ENCODE measurements at places on chromosomes 5 and 9.

GRCh38 chr9:90073186-90073945 lies 468.6 kb downstream of the GADD45G start:
- no peak for DNase-seq

GRCh38 chr9:125912667-125913066 lies 165.5 kb downstream of the PBX3 start:
- DNase-seq: no peak

DNA sequence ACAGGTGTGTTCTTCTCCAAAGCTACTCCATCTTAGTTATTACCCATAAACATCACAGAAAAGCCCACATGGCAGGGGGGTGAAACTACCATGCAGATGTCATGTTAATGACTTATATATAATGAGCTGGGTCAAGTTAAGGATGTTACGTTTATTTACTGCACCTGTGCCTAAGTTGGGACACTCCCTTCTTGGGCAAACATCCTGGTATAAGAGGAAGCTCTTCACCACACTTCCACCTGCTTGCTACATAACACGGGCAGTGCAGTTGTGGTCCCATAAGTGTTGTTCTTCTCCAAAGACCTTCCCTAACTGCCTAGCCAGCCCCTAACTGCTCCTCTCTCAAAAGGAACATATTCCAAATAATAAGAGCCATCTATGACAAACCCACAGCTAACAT lies 9.3 kb upstream of the ZCCHC9 start:
- DNase-seq: no peak

GRCh38 chr5:55534436-55535198 lies at the start of gene PLPP1:
Gene PLPP1 (minus strand): TSS chr5:55534964. CDS start chr5:55534629, 335 bp downstream.
- peak; percentile 63 for DNase-seq

DNA sequence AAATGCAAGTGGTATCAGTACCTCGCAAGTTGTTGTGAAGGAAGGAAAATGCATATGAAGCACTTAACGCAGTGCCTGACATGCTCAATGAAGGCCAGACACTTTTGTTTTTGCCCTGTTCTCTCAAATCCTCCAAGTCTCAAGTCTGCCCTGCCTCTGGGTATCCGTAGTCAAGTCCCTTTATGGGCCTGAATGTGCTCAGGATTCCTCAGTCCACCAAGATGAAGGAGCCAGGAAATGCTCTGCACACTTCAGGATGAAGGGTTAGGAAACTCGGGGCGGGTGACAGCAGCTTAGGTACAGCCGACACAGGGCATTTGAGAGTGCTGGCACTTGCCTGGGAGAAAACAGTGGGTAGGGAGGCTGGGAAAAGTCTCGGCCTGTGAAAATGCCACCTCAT lies 1.4 kb downstream of the ECSCR start:
- DNase-seq: no peak

GRCh38 chr5:21823588-21823987 lies 1029.6 kb downstream of the CDH12 start:
- DNase-seq: no peak

DNA sequence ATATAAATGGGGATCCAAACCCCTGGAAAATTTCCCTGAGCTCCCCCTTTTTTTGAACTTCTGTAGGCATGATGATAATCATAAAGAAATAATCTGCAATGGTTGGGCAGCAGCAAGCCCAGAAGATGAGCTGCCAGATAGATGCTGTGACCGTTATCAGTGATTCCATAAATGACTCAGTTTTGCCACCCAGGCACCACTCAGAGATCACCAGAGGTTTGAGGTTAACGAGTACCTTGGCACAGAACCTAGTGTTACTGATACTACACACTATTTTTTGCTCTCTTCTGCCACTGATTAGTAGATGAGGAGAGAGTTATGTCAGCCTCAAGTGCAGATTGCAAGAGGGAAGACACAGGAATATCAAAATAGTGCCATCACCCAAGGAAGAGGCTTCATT lies 199.3 kb upstream of the PTGER4 start:
- DNase-seq: peak; percentile 25

GRCh38 chr5:72121780-72122445 lies 14.6 kb downstream of the MAP1B start:
- no peak for DNase-seq

- no peak for DNase-seq
Measured at GRCh38 chr5:74319076-74319475, 321.5 kb downstream of the ENC1 start.

DNA sequence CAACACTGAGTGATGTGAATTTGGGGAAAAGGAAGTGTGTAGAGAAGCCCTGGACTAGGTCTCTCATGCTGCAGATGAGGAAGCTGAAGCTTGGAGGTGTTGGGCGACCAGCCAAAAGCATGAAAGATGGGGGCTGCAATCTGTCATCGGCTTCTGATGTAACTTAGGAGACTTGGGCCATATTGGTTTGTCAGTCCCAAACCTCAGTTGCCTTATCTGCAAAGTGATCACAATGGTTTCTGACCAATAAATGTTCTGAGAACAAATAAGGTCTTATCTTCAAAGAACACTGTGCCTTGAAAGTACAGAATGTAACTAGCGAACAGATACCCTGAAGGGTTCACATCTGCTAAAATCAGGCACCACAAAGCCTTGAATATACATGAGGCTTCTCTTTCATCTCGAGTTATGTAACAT lies 198.4 kb upstream of the NR3C1 start:
- DNase-seq: no peak

DNA sequence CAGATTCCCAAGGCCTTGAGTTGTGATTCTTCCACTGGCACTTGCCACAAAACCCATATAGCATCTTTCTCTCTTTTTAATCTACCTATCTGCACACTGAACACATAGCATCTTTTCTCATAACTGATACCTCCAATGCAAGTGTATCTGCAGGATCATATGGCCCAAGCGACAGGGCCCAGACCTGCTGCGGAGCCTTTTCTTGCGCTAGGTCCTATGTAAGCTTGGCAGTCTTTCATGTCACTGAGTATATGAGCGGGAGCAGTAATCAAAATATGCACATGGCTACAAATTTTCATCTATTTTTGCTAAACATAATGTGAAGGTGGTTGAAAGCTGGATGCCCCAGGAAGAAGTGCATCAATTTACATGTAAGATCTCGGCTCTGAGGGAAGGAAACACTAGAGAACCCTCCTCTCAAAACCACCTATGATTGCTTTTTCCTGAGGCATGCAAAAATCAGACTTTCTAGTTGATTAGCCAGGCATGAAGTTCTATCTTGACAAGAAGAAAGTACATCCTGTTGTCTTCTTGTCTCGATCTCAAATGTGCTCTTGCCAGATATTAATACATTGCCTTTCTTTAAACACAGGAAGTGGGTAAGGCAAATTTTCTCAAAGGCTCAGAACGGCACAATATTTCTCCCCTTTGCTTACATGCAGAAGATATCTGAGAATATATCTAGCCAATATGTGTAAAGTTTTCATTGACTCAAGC lies 26.9 kb upstream of the CEMIP2 start:
- DNase-seq: peak; percentile 10

GRCh38 chr5:58116346-58116745 lies 343.5 kb downstream of the PLK2 start:
- DNase-seq: no peak

DNA sequence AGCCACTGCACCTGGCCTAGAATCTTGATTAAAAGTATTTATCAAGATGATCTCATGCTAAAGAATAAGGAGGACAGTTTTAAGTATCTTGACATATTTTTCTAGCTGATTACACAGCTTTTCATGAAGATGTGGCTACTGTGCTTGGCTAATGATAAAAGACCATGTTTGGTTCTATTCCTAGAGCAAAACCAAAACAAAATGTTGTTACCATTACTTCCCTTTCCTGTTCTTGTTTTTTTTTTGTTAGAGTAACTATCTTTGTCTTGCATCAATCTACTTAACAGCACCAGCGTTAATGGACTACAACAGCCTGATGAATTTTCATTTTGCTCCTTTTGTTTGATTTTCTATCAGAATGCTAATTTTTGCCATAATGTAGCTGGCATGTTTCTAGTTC lies 86.2 kb upstream of the DHFR start:
- DNase-seq: no peak

DNA sequence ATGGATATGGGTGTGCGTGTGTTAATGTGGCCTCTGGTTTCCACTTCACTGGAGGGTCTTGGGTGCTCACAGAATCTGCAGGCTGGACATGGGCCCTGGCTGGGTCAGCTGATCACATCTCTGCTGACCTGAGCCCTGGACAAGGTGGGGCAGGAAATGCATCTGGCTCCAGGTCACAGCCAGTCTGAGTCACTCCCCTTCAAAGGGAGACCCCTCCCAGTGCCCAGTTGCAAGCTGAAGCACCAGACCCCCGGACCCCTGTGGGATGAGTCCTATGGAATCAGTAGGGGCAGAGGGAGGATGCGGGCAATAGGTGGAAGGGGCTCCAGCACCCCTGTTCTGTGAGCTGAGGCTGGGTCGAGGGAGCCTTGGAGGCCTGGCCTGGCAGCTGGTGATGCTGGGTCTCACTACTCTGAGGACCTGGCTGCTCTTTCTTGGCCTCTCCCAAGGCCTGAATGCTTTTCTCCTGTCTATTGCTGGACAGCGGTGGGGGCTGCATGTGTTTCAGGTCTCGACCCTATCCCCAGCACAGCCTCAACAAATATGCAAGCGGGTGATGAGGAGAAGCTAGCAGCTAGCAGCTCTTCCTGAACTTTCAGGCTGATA lies 54.5 kb downstream of the PHF2 start:
- no peak for DNase-seq

- DNase-seq: no peak
Measured at GRCh38 chr5:126808521-126808988, 31.6 kb downstream of the LMNB1 start.

DNA sequence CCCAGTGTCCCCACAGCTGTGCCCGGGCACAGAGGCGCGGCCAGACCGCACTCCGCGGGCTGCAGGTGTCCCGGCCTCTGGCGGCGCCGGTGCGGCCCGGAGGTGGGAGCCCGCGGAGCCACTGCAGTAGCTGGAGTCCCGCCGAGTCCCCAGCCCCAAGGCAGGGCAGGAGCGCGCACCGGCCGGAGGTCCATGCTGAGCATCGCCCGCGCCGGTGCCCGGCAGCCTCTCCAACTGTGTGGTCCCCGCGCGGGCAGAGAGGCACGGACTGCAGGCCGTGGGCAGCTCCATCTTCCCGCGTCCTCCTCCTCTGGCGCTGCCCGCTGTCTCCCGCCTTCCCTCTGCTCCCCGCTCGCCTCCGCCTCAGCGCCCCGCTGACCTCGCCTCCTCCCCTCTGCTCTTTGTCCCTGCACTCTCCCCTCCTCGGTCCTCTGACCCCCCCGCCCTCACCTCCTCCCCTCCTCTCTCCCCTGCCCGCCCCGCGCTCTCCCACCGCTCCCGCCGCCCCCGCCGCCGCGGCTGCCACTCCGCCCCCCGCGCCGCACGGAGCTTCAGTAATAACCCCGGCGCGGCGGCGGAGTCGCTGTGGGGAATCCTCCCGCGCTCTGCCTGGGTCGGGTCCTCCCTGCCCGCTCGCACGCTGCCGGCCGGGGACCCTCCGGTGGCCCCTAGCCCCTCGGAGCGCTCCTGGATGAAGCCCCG lies at the start of gene ADAMTS16:
ADAMTS16 (plus strand) TSS at position 554 of the 702 bp plus-strand sequence; CDS start at position 692, 138 bp downstream.
- DNase-seq: no peak

- no peak for DNase-seq
Measured at GRCh38 chr9:111632695-111633388, 1.7 kb downstream of the DNAJC25 start.

DNA sequence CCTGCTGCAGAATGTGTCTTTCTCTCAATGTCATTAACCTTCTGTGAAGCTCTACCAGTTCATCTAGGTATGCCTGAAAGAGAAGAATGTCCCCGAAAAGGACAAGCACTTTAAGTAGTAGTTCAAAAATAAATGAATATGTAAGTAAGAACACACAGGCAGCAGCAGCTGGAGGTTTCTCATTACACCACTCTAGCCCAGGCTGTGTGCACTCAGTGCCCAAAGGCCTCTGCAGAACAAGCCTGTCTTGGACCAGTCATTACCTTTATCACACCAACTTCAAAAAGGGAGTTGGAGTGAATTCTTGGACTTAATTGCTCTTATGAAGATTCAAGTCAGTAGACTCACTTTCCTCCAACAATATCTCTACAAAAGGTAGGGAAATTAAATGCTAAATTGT lies 268.8 kb downstream of the MLLT3 start:
- no peak for DNase-seq

DNA sequence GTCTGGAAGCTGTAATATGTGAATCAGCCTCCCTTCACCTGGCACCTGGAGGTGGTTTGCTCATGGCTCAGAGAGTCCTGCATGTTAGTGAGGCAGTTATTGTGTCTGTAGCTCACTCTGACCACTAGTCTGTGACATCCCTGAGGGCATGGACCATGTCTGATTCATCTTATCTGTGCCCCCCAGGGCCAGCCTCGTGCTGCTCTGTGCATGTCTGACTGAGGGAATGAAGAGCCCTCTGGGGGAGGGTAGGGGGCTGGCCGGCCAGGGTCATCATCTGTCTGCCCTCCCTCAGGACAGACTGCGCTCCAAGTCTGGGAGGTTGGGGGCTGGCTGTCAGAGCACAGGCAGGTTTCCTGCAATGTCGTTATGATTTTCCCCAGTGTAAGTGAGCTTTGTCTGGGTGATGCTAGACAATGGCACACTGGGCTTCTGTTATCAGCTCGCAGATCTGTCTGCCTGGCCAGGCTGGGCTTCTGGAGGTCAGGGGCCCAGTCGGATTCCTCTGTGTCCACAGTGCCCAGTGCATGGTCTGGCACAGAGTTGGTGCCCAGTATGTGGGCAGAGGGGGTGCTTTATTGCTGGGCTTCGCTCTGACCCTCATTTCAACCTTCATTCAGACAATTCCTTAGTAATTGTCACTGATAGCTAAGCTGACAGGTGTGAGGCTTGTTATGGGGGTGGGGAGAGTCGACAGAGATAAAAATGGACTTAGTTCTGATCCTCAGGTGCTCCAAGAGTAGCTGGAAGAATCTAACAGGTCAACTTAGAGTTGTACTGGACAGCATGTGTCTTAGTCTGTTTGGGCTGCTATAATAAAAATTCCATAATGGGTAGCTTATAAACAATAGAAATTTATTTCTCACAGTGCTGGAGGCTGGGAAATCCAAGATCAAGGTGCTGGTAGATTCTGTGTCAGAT lies 85.7 kb upstream of the SHB start:
- DNase-seq: no peak

DNA sequence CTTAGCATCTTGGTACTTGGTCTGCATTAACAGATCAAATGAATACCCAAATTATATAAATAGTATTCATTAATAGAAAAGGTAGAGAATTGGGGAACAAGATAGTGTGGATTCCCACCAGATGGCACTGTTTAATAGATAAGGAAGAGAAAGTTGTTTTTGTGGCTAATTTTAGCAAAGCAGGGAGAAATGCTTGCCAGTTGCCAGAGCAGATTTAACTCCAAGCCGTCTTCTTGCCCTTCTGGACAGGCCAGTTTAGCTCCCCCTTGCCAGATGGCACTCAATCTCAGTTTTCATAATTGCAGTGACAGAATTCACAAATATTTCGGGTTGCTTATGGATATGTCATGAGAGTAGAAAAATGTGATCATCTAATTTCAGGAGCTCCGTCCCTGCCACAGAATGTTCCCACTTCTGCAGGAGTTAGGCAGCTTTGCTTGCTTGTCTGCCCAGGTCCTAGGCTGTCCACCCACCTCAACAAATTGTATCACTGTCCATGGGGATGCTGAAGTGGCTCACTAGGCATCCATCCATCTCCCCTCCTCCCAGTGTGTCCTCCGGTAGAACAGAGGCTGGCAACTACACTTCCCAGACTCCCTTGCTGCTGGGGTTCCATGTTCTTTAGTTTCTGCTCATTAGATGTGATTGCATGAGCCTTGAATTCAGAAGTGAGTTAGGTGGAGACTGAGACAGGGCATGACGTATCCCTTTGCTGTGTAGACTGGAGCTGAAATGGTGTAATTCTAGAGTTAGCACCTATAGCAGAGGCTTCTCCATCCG lies 11.8 kb upstream of the HEXB start:
- DNase-seq: no peak

- DNase-seq: no peak
Measured at GRCh38 chr5:137141779-137142178, 357.3 kb downstream of the SPOCK1 start.

Measured in activated CD4-positive, alpha-beta T cell treated with anti-CD3 and anti-CD28 coated beads, Interleukin-2, amount 50 U/mL, for 24 hours (primary cell).